ENCODE measurements at places on chromosomes 4 and X.

DNA sequence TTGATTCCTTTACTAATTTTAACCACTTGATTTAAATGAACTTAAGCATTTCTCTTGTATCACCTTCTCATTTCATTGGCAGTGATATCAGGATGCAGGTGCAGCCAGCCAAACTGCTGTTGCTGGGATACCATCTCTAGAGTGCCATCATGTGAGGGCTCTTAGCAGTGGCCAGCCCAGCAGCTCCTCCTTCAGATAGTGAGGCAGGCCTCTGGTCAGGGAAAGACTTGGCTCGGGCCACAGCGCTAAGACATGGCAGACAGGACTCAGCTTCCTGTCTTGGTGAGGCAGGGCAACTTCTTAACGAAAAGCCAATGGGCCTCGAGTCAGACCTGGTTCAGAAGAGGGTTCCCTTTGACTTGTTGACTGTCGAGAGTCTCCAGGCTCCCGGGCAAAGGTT is 50.0 kb downstream of the NOP14 start:
- DNase-seq, result no peak

GRCh38 chrX:41512394-41512793 is 65.3 kb downstream of the NYX start:
- no peak for DNase-seq

- no peak for DNase-seq
Observed at GRCh38 chr4:987624-988513, 1.0 kb downstream of the IDUA start.

DNA sequence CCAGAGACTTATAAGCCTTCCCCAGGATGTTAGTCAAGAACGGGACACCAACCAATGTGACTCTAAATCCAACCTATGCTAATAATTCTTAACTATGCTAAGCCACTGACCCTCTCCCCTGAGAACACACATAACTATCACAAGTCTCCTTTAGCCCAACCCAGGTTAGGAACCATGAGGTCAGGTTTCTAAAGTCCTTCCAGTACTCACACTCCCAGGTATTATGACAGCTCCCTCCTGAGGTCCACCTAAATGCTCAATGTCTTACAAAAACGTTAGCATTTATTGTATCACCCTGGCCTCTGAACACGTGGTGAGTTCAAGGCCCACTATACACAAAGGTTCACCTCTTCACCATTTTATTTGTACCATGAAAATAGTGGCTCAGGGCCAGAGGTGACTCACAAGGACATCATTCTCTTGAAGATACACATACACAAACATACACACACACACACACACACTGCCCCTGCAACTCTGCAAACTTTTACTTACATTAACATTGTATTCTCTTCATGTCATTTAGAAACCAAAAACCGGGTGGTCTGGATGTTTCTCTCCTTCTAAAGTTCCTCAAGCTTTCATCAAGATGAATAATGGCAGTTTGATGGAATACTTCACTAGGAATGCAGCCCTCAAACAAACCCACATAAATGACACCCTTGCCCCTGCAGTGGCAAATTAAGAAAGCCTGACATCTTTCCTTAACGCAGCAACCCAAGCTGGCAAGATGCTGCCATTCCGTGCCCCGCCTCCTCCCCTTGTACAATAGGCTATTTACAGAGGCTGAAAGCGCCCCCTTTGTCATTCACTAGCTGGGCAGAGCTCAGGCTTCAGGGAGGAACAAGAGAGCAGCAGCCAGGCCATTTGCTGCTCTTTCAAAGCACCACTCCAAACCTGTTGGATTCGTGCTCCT is 17.7 kb downstream of the ACSL1 start:
- no peak for DNase-seq

GRCh38 chrX:48835524-48836329 is at the start of gene PCSK1N:
TSS of gene PCSK1N (minus strand) at chrX:48835610. CDS start at chrX:48835532, 78 bp downstream.
- peak; percentile 24 for DNase-seq

DNA sequence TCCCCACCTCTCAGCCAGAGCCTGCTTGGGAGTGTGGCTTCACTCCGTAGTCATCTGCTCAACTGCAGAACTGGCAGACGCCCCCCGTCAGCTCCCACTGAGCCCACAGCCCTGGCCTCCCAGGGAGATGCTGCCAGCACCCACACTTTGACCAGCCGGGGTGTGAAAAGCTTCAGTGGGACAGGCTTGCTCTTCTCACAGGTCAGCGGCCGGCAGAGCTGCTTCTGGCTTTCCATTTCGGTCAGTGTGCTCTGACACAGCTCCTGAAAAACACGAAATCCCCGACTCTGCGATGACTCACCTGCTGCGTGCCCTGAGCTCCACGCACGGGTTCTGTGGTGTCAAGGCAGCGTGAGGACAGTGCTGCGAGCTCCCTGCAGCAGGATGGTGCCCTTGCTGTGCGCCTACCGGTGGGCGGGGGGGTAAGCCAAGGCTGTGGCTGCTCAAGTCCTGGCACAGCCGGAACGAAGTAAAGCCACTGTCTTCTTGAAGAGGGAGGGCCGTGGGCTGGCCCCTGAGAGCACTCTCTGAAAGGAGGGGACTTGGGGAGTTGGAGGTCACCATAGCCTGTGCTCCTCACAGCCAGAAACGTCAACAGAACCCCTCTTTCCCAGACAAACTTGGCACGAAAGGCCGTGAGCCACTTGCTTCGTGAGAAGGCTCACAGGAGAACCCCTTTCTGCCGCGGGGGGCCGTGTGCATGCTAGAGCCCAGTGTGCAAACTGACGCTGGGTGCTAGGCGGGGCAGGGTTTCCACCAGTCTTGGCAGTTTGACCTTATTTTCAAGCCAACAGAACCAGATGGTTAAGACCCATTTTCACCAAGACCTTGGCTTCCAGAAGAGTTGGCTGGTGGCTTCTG is 23.6 kb downstream of the NOP14 start:
- DNase-seq, result no peak

DNA sequence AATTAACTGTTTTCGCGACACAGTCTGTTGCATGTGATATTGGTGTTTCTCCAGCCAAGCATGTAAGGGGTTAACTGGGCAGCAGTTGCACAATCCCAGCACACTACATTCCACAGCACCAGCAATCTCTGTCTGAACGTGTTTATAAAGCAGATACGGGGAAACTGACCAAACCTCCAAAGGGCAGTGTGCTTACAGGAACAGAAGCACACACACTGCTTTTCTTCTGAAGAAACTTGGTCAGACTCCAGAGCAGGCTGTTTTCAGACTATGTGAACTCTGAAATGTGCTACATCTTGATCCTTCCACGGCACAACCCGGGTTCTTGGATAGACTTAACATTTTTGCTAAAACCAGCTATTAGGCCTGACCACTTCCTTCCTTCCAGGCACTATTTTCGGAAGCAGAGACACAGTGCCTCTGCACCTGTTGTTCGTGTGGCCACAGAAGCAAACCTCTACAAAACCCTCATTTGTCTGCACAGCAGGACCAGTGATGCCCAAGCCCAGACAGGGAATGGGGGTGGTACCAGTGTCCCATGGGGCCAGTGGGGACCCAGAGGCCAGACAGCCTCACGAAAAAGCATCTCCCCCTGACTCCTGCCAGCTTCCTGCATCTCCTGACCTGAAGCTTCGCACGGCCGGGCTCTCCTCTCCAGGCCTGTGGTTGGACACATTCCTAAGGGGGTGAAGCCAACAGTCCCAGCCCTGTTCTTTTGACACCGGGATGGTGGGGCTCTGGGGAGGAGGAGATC is 90.1 kb downstream of the IRF2 start:
- peak; percentile 16 for DNase-seq

- DNase-seq, result no peak
Observed at GRCh38 chr4:7389719-7390118, 45.0 kb downstream of the PSAPL1 start.

GRCh38 chrX:128699716-128700285 is 647.6 kb upstream of the ACTRT1 start:
- no peak for DNase-seq

GRCh38 chr4:110878413-110878812 is 255.5 kb upstream of the PITX2 start:
- DNase-seq, result no peak

Data from CD4-positive, alpha-beta T cell treated with Interleukin-6 at 100 ng/mL for 8 hours (primary cell).